ELR (cell line): ENCODE measurements at places on chromosomes 2 and 18.

DNA sequence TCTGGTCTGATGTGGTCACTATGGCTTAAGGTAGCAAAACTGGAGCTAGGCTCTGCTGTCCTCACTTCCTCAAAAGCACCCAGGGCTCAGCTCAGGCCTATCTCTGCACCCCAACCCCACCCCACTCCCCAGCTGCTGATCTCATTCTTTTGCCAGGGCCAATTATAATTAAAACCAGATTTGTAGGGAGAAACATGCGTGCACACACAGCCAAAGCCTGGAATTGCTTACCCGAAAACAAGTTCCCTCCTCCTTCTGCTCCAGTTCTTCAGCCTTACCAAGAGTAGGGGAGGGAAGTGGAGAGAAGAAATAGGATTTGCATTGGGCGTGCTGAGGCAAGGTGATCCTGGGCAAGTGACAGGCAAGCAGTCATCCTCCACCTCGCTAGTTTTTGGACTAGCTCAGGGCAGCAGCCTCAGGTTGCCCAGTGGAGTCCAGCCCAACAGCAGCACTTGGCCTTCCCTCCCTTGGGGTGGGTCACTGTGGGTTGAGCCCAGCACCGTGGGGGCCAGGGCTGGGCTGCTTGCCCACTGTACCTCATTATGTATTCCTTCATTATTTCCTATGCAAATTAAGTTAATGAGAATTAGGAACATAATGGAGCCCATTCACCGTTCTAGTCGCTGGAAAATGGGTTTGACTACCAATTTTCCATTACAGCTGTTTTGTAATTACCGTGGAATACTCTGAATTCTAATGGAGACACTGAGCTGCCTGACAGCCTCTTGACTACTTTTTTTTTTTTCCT lies 199.1 kb upstream of the CELF4 start:
- no peak for DNase-seq

- DNase-seq, result no peak
These were observed 170.7 kb downstream of the CYRIA start for GRCh38 chr2:16494836-16495508.

- DNase-seq, result no peak
These were observed 35.8 kb downstream of the HIBCH start for GRCh38 chr2:190283783-190284182.

DNA sequence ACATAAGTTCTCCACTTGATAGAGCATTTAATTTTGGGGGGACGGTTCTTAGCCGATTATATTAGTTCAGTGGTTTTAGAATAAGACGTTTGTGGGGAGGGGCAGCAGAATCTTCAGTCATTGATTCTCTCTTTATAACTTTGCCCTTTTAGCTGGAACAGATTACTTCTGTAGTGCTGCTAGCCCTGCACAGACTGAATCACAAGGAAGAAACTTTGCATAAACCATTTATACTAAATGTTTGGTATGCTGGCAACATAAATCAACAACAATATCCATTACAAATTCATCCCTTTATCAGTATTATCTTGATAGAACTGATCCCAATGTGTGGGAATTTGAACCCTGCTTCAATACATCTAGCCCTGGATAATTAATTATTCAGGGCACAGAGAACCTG lies 112.2 kb downstream of the GPD2 start:
- DNase-seq, result no peak

DNA sequence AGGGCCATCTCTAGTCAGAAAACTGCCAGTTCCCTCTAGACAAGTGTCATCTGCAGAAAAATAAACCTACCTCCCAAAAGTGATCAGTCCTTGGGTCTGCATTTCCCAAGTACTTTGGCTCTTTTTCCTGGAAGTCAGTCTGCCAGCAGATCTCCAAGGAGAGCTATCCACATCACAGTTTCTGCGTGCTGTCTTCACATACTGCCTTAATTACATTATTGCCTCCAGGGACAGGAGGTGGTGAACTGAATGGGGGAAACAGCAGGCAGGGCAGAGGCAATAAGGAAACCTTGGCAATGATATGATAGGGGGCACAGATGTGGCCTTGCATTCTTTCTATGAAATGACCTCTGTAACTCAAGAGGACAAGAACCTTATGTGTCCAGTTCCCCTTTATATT lies 105.9 kb upstream of the SIX2 start:
- DNase-seq, result no peak

GRCh38 chr18:60892441-60892840 lies 440.8 kb upstream of the CDH20 start:
- DNase-seq, result peak; percentile 7

DNA sequence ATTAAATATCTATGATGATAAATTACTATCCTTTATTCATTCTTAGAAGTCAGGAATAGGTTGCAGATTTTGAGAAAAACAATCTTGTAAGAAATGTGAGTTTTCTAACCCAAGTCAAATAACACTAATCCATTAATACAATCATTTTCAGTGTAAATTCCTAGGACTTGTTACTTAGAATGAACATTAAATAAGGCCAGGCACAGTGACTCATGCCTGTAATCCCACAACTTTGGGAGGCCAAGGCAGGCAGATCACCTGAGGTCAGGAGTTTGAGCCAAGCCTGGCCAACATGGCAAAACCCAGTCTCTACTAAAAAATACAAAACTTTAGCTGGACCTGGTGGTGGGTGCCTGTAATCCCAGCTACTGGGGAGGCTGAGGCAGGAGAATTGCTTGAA lies 45.8 kb upstream of the CDKL4 start:
- DNase-seq, result peak; percentile 19

DNA sequence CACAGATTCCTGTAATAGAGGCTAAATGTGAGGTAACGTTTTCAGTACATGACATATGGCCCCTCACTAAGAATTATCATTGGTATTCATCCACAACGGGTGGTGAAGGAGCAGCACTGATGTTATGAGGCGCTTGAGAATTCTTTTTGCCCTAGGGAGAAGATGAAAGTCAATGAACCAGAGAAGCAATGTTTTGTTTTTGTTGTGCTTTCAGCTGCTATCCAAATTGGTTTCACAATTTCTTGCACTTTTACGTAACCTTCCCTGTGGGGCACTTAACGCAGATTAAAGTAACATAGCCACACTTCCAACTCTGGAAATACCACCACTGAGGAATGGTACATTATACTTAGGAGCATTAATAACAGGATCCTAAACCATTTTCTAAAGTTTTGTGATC lies 13.3 kb upstream of the CCDC85A start:
- no peak for DNase-seq

DNA sequence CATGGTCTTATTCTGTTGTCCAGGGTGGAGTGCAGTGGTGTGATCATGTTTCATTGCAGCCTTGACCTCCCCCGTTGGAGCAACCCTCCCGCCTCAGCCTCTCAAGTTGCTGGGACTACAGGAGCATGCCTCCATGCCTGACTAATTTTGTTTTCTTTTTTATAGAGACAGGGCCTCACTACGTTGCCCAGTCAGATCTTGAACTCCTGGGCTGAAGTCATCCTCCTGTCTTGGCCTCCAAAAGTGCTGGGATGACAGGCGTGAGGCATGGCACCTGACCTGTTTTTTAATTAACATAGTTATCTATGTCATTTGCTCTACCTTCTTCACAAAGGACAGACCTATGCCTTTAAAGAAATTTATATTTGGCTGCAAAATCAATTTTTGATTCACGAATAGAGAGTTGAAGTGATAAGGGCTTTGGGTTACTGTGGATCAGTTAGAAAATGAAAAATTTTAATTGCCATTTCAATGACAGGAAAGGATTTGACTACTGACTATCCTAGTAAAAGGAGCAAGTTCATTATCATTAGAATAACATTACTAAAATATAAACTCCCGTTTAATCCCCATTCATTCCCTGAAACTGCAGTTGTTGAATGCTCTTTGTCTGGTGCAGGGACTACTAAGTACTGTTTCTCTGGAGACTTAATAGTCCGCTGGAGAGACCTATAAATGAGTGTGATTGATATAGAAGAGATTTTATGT lies 3.7 kb downstream of the RNF138 start:
- no peak for DNase-seq

DNA sequence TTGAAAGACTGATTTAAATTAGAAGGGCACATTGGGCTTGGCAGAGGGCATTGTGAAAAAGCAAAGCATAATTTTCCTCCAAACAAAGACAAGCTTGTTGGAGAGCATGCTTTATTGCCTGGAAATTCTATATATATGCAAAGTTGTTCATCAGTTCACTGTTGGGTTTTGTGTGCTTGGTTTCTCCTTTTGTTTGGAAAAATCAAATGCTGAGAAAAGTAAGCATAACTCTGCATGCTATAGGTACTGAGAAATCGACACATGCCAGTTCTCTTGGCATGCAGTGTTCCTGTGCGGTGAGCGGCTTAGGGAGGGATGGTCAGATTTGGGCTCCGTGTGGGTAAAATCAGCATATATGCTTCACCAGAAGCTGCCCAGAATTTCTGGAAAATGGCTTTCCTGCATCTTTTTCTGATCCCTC lies 161.0 kb downstream of the RAPGEF4 start:
- DNase-seq, result no peak

DNA sequence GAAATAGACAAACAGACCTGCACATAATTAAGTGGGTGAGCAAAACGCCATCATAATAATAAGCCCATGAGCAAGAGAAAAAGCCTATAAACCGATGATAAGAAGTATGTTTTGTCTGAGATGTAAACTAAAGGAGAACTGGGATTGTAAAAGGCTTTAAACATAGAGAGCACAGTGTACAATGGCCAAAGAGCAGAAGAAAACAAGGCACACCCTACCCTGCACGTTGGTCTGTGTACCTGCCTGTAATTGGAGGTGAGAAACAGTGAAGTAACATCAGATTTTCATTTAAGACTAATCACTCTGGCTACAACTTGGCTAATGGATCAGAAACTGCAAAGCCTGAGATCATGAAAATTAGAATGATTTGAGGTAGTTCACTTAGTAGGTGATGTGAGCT lies 1094.7 kb upstream of the GYPC start:
- DNase-seq, result no peak

DNA sequence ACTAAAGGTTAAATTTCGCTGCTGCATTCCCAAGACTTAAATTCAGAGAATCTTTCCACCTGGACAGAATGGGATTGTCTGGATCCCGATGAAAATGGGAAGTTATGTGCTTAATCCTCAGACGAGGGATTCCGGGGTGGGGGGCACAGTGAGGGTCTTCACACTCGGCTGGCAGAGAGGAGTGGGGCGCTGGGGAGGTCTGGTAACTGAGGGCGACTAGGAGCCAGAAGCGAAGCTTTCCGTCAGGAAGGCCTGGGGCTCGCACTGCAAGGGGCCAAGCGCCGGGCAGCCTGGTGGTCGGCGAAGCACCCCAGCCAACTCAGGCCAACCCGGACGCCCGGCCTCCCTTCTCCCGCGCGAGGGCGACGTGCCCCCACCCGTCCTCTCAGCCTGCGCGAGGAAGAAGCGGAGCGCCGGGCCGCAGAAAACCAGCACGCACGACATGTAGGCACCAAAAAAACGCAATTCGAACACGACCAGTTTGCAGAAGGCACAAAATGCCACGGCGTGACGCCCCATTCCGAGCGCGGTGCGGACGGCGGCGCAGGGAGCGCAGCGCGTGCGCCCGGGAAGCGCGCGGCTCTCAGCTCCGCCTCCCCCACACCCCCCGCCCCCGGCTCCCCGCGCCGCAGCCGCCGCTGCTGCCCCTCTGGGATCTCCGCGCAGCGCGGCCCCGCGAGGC lies 188.1 kb downstream of the ZEB2 start:
- DNase-seq, result no peak

GRCh38 chr2:186327251-186327868 lies 158.7 kb upstream of the ZC3H15 start:
- DNase-seq, result no peak

- no peak for DNase-seq
These were observed 147.7 kb downstream of the TRABD2A start for GRCh38 chr2:84732897-84733778.

GRCh38 chr2:181738563-181738962 lies 58.2 kb upstream of the NEUROD1 start:
- DNase-seq, result no peak

DNA sequence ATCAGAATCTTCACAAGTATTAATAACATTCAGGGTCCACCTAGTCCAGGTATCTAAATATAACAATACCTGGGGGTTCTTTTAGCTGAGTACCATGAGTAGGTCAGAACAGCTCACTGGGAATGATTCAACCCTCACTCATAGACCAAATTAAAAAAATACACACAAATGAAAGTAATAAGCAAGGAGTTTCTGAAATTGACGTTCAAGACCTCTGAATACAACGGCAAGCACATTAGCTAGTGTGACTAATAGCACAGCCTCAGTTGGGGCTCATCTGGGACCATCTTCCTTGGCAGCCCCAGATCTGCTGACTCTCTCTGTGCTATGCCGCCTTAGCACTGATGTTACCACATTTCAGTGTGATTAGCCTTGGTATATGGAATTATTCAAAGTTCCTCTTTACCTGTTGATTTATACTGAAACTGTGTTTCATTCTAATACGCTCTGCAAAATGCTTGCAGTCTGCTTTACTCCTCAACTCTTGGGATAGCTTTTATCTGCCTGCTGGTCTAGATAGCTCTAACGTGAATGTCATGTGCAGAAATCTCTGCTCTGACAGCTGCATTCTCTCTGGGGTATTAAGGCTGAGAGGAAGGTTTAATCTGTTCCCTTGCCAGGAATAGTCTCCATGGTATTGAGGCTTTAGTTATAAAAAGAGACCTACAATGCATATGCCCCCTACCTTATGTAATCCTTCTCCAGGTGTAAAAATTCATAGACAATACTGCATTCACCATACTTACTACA lies 153.3 kb downstream of the METTL4 start:
- DNase-seq, result peak; percentile 54

GRCh38 chr2:13543550-13543949 lies 826.8 kb downstream of the TRIB2 start:
- DNase-seq, result no peak

GRCh38 chr2:107589079-107589491 lies 237.6 kb upstream of the RGPD4 start:
- peak; percentile 61 for DNase-seq

- DNase-seq, result no peak
These were observed 1344.2 kb downstream of the LRP1B start for GRCh38 chr2:140786585-140786984.

GRCh38 chr18:62767321-62767720 lies 52.0 kb downstream of the PHLPP1 start:
- peak; percentile 72 for DNase-seq

DNA sequence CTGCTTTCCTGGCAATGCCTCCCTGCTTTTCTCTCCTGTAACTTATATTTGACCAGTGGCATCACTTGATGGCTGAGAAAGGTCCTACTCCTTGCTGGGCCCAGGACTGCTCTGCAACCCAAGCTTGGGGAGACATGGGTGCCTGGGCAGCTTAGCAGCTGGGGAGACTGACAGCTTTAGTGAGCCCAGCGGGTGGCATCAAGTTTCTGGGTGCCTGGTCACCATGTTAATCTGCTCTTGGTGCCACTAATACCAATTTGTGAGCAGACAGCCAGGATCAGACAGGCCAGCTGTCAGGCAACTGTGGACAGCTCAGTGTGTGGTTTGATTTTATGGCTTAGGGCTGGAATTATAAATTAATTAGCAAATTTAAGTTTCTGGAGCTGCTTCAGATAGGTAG lies 144.8 kb upstream of the GLI2 start:
- DNase-seq, result no peak
